ENCODE measurements at places on chromosomes 3 and 15. TPM values are rescaled to one million over a fixed set of nuclear protein-coding genes. Genes with fewer than 3 reads are reported as not detected.

Gene CCDC54
- total RNA-seq, result not detected

Gene GOLGA8N
- total RNA-seq, result 238 TPM

Gene CRABP1
- total RNA-seq, result not detected

Gene ASB14
- not detected for total RNA-seq

Gene THAP10
- not detected for total RNA-seq

Gene RBP2
- not detected for total RNA-seq

Gene EIF4G1
- total RNA-seq, result 220 TPM

DNA sequence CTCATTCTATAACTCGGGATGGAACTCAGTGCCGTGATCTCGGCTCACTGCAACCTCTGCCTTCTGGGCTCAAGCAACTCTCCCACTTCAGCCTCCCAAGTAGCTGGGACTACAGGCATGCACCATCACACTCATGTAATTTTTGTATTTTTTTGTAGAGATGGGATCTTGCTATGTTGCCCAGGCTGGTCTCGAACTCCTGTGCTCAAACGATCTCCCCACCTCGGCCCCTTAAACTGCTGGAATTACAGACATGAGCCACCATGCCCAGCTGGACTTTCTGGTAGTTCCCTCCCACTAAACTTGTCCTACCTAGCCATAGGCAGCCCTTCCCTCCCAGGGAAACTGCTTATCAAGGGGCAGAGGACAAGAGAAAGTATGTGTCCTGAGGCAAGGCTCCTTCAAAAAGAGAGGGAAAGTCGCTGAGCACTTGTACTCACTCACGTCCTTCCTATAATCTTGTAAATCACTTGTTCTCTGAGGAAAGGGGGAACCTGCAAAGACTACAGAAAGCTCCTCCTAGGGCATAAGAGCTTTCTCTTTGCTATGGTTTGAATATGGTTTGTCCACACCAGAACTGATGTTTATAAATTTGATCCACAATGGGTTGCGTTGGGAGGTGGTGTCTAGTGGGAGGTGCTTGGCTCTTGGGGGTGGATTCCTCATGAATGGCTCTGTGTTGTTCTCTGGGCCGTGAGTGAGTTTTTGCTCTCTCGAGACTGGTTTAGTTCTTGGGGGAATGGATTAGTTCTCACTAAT lies 13.6 kb upstream of the TBL1XR1 start:
- no peak for DNase-seq

DNA sequence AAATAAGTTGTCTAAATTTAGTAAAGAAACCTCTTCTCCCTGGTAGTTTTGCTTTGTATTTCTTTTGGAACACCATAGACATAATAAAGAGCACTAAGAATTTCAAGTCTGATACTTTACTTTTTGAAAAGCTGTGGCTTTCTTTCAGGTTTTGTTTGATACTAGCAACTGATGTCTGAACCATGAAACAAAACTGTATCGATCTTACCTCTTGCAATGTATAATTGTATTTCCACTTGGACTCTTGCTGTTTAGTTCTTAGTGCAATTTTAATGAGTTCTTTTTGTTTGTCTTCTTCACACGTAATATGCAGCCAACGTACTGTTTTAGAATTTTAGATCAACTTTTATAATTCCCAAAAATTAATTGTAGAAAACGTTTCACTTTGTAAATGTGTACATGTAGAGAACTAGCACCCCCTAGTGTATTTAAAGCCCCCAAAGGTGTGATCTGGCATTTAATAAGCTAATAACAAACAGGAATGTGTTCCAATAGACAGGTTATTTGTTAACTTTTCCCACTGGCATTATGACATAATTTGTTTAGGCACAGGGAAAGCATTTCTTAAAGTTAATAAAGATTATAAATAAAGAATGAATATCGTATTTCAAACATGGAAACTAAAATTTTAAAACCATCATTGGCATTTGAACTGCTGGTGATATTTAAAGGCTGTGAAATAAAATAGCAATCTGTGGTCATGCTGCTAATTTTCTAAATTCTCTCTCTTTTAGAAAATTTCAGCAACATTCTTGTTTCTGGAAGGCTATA lies 289.1 kb upstream of the DNAJC19 start:
- H3K27me3 ChIP-seq, result peaks cover 2% of the 10 kb centered on the region
- peak; percentile 12 for DNase-seq
- no peak overlapping the region for H3K27ac ChIP-seq
- H3K4me3 ChIP-seq, result no peak overlapping the region

GRCh38 chr3:43755516-43756200 lies 64.9 kb downstream of the ABHD5 start:
- H3K36me3 ChIP-seq, result no peaks in the 10 kb centered on the region
- no peak overlapping the region for H3K27ac ChIP-seq
- H3K4me3 ChIP-seq, result no peak overlapping the region
- H3K27me3 ChIP-seq, result no peaks in the 10 kb centered on the region
- DNase-seq, result peak; percentile 68

- H3K27me3 ChIP-seq, result no peaks in the 10 kb centered on the region
- H3K4me1 ChIP-seq, result peaks cover 21% of the 10 kb centered on the region
- no peaks in the 10 kb centered on the region for H3K36me3 ChIP-seq
- DNase-seq, result peak; percentile 55
- peak overlapping the region; percentile 59 for H3K27ac ChIP-seq
Measured at GRCh38 chr15:56244038-56244810, 545 bp upstream of the RFX7 start.

DNA sequence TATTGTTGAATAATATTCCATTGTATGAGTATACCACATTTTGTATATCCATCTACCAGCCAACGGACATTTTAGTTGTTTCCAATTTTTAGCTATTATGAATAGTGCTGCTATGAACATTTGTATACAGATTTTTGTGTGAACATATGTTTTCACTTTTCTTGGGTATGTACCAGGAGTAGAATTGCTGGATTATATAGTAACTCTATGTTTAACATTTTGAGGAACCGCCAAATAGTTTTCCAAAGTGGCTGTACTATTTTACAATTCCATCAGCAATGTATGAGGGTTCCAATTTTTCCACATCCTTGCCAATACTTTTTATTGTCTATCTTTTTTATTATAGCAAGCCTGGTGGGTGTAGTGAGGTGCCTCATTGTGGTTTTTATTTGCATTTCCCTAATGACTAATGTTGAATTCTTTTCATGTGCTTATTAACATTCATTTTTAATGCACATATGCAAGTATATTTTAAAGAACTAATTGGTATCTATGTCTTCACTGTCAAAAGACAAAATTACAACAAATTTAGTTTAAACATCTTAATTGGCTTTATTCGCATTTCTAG lies 77.5 kb upstream of the PIAS1 start:
- no peak overlapping the region for H3K4me3 ChIP-seq
- H3K27ac ChIP-seq, result no peak overlapping the region
- H3K27me3 ChIP-seq, result no peaks in the 10 kb centered on the region

- H3K36me3 ChIP-seq, result peaks cover 68% of the 10 kb centered on the region
- no peaks in the 10 kb centered on the region for H3K4me1 ChIP-seq
- H3K4me3 ChIP-seq, result no peak overlapping the region
- no peaks in the 10 kb centered on the region for H3K27me3 ChIP-seq
Measured at GRCh38 chr3:32483772-32484171, 18.9 kb downstream of the CMTM6 start.

- no peaks in the 10 kb centered on the region for H3K36me3 ChIP-seq
- no peak for DNase-seq
- H3K27me3 ChIP-seq, result no peaks in the 10 kb centered on the region
- H3K4me1 ChIP-seq, result no peaks in the 10 kb centered on the region
Measured at GRCh38 chr3:144332868-144333267, 361.2 kb downstream of the DIPK2A start.

- DNase-seq, result no peak
- no peak overlapping the region for H3K4me3 ChIP-seq
- H3K27me3 ChIP-seq, result peaks cover 3% of the 10 kb centered on the region
- no peaks in the 10 kb centered on the region for H3K4me1 ChIP-seq
- no peaks in the 10 kb centered on the region for H3K36me3 ChIP-seq
Measured at GRCh38 chr15:60054472-60054871, 50.4 kb downstream of the FOXB1 start.

DNA sequence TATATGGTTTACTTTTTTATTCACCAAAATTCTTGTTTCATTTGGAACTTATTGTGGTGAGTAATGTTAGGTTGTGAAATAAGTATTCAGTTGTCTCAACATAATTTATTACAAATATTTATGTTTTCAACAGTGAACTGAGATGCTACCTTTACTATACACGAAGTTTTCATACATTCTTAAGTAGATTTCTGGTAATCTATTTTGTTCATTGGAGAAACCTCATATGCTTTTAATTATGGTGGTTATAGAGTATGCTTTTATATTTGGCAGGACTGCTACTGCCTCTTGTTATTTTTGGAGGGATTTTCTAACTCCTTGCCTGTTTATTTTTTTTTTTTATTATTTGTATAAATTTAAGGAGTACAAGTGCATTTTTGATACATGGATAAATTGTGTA lies 253.1 kb downstream of the NLGN1 start:
- H3K4me1 ChIP-seq, result no peaks in the 10 kb centered on the region
- H3K4me3 ChIP-seq, result no peak overlapping the region
- H3K27ac ChIP-seq, result no peak overlapping the region
- no peaks in the 10 kb centered on the region for H3K27me3 ChIP-seq
- DNase-seq, result no peak
- no peaks in the 10 kb centered on the region for H3K36me3 ChIP-seq

DNA sequence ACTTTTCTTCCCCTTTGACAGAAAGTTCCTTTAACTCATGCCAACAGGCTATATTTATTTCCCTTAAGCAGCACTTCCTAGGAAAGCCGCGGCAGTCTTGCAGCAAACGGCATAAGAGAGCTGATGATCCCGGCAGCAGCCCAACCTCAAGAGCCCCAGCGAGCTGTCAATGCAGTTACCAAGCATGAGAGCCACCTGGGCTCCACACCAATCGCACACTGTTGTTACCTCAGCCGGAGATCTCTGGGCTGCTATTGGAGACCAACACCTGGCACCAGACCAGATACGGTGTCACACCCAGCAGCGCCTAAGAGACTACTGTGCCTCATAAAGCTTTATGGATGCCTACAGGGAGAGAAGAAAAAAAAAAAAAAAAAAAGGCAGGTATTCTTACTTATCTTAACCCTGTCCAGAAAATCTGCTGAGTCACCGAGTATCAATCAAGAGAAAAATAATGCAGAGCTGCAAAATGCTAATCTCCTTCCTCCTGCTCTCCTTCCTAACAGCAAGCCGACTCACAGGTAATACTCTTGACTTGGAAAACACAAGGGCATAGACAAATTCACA lies 11.7 kb downstream of the ABCC5 start:
- H3K27me3 ChIP-seq, result no peaks in the 10 kb centered on the region
- no peak overlapping the region for H3K27ac ChIP-seq
- H3K36me3 ChIP-seq, result peaks cover 4% of the 10 kb centered on the region
- peaks cover 3% of the 10 kb centered on the region for H3K4me1 ChIP-seq
- DNase-seq, result peak; percentile 38

DNA sequence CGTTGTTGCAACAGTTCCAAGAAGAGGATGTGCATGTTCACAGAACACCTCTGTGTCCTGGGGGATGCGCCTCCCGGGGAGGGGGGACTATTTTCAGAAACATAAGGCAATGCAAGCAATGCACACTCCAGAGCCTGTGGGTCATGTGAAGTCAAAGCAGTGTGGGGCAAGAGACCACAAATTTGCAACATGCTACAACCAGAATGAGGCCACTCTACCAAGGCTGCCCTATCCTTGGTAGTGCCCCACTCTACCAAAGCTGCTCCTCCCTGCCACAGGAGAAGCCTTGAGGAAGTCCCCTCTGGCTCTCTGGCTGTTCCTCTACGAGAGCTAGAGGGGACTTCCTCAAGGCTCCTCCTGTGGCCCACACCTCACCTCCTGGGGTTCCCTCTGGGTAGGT lies 8.4 kb upstream of the NR2C2 start:
- H3K36me3 ChIP-seq, result peaks cover 12% of the 10 kb centered on the region
- H3K27ac ChIP-seq, result no peak overlapping the region
- no peaks in the 10 kb centered on the region for H3K27me3 ChIP-seq
- no peak overlapping the region for H3K4me3 ChIP-seq
- no peaks in the 10 kb centered on the region for H3K4me1 ChIP-seq

DNA sequence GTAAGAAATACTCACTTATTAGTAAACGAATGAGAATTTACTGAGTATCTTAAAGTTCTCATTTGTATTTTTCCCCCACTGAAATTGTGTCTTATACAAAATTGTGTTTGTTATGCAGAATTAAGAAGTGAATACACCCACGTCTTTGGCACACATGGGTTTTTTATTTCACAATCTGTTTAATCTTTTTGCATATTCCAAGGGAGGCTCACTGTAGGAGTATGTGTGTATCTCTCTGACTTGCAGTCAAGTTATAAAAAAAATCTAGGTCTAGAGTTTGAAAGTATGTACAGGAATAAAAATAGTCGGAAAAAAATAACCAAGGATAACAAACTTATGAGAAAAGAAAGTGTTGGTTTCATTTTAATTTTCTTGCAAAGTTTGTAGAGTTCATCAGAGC lies 255.2 kb downstream of the PDCD6IP start:
- H3K4me3 ChIP-seq, result no peak overlapping the region
- no peak overlapping the region for H3K27ac ChIP-seq
- DNase-seq, result no peak
- H3K36me3 ChIP-seq, result no peaks in the 10 kb centered on the region
- no peaks in the 10 kb centered on the region for H3K27me3 ChIP-seq
- H3K4me1 ChIP-seq, result no peaks in the 10 kb centered on the region

GRCh38 chr3:31405515-31405914 lies 127.2 kb upstream of the STT3B start:
- H3K27ac ChIP-seq, result no peak overlapping the region
- no peak for DNase-seq
- H3K4me3 ChIP-seq, result no peak overlapping the region
- H3K27me3 ChIP-seq, result no peaks in the 10 kb centered on the region
- no peaks in the 10 kb centered on the region for H3K36me3 ChIP-seq

DNA sequence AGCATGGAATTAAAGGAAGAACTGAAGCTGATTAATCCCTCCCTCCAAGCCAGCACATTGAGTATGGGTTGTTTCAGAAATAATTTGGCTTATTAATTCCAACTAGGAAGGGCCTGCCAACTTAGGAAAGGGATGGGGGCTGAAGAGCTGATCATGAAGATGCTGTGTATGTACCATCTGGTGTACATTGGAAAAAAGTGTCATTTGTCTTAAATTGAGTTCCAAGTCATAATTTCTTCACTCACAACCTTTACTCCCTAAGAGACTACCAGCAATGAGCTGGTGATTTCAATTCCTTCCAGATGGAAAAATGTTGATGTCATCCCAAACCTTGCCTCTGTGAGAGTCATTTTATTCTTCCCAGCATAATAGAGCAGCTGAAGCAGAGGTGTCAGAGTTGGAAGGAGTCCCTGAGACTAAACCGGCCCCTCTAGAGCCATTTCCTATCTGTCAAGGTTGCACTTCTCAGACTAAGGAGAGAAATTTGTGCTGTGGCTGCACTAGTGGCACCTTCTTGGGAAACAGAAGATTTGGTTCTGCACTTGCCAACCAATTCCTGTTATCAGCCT lies 79.4 kb downstream of the GTPBP8 start:
- H3K4me3 ChIP-seq, result no peak overlapping the region
- no peaks in the 10 kb centered on the region for H3K36me3 ChIP-seq
- no peaks in the 10 kb centered on the region for H3K27me3 ChIP-seq
- H3K27ac ChIP-seq, result no peak overlapping the region
- DNase-seq, result no peak

Data from natural killer cell (primary cell).